ENCODE measurements at places on chromosomes 3 and 15. TPM values are rescaled to one million over a fixed set of nuclear protein-coding genes. Genes with fewer than 3 reads are reported as not detected.
A peak's percentile ranks its signal among the peaks of the same experiment; 100 is the strongest.

DNA sequence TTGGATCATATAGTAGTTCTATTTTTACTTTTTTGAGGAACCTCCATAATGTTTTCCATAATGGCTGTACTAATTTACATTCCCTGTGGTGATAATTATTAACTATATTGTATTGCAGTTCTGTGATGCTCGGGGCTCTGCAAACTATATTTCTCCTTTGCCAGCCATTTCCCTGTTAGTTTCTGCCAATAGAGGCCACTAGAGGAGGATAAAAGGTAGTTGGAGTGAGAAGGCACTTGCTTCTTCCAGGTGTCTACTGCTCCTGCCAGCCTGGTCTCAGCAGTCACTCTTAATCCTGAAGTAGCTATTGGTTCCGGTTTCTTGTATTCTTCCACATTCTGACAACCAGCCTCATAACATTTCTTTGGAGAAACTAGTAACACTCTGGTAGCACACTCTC is 233.9 kb upstream of the GBE1 start:
- no peak for DNase-seq

Gene LRRN1
- 22.6 TPM for total RNA-seq

GRCh38 chr3:139310474-139310933 is 33.3 kb upstream of the MRPS22 start:
- no peak for DNase-seq

DNA sequence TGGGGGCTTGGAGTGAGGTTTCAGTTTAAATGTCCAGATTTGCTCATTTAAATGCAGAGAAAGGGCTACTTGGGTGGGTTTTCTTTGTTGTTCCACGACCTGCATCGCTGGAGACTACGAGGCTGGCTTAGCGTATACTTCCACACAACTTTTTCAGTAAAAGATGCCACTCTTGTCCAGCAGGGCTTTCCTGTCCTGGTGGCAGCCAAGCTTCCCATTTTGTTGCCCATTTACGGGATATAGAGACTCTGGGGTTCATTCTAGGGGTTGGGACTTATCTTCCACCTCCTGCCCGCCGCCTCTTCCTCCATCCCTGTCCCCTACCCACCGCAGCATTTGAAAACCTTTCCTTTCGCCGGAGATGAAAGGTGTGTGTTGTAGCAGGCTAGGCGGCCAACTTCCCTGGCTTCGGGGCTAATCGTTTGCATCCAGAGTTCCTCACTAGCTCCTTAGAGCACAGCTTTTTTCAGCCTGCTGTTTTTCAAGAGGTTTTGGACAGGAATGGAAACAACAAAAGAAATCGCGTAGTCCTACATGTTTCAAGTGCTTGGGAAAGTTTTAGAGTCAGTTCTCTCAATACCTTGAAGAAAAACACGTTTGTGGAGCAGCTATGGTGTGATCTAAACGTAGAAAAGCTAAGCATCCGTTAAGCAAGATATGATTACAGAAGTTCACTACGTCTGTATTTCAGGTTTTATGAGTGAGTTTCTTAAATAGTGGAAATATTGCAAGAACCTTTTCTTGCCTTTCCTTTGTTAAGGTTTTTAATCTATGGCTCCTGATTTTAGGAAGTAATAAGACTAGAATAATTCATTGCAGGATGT is 843 bp downstream of the CHRNA5 start:
- peak; percentile 64 for DNase-seq

- no peak for DNase-seq
Measured at GRCh38 chr3:194797555-194798250, 112.0 kb downstream of the FAM43A start.

DNA sequence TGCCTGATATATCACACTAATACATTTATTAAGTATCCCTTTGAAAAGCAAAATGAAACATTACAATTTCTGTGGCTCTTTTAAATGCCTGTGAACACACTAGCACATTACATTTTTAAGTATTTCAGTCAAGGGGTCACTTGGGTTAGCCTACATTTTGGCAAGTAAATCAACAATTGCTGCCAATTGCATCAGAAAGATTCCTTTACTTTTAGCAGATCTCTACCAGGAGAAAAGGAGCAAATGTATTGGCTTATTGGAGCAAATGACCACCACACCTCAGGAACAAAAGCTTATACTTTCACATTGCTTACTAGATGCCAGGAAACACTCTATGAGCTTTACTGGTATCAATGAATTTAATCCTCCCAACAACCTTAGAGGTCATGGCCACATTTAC is 947.1 kb downstream of the FHIT start:
- no peak for DNase-seq

- no peak for DNase-seq
Measured at GRCh38 chr3:46504789-46505188, 7.0 kb downstream of the RTP3 start.

- DNase-seq: no peak
Measured at GRCh38 chr3:39750712-39751111, 58.7 kb upstream of the MYRIP start.

DNA sequence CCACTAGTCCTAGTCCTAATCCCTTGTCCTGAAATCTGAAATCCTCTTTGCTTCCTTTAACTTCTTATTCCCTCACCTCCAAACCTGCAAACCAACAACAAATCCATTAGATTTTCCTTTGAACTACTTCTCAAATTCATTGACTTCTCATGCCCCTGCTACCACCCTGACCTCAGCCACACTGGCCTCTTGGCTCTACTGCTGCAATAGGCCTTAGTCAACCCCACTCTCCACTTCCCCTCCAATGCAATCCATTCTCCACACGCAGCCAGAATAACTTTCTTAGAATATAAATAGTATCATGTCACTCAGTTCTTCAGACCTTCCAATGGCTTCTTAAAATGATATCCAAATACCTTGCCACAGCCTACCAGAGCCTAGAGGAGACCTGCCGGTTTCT is 131.1 kb upstream of the GADL1 start:
- no peak for DNase-seq

GRCh38 chr15:95840004-95840403 is 490.5 kb upstream of the NR2F2 start:
- no peak for DNase-seq

DNA sequence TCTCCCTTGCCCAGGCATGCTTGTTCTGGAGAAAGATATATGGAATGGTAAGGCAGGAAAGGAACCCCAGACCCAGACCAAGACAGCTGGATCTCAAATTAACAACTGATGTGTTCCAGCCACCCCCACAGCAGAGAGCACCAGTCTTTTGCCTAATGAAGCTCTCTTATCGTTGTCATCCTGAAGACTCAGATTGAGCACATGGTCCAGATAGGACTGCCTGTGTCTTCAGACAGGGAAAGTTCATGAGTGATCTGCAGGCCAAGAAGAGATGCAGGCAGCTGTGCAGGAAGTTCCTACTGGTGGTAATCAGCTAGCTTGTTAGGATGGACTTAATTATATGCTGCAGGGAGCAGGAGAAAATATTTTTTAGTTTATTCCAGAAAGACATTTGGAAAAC is 53.3 kb downstream of the PPP2R3A start:
- no peak for DNase-seq

DNA sequence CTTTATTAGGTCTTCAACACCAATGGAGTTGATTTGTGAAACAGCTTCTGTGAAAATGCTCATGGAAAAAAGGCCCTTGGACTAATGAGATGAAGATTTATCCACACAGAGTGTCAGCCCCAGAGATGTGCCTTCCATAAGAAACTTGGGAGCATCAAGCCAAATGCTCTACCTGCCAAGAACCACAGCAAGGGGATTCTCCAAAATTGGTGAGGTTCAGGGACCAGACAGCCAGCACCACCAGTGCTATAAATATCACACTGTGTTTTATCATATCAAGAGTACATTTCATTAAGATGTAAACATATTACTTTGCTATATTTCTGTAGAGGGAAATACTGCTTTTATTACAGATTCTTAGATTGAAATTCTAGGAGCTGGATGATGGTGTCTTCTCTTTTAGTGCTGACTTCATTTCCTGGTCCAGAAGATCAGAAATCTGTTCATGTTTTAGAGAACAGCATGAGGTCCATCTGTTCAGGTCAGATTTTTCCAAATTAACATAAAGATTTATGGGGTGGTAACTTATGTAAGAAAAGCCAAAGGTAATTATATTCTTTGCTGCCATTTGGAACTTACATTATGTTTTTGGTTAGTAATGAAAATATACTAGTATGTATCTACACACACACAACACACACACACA is 17.7 kb downstream of the SLC35G2 start:
- DNase-seq: no peak

- no peak for DNase-seq
Measured at GRCh38 chr3:51940648-51941462, 849 bp downstream of the RRP9 start.

DNA sequence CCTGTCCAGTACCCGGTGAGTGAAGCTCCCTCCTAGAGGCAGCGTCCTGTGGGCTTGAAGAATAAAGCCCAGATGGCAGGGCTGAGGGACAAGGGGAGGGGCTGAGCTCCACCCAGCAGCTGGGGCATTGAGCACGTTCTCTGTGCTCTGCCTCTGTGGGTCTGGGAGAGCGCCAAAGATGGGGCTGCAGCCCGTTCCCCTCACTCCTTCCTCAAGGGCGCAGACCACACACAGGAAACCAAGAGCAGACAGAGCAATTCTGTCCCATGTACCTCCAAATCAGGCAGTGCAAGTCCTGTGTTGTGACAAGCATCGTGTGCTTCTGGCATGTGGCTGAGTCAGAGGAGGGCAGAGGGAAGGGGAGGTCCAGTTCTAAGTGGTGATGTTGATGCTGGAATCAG is 15.7 kb upstream of the KIF23 start:
- DNase-seq: no peak

Gene GP9
- not detected for total RNA-seq

Gene NECTIN3
- 42.3 TPM for total RNA-seq

DNA sequence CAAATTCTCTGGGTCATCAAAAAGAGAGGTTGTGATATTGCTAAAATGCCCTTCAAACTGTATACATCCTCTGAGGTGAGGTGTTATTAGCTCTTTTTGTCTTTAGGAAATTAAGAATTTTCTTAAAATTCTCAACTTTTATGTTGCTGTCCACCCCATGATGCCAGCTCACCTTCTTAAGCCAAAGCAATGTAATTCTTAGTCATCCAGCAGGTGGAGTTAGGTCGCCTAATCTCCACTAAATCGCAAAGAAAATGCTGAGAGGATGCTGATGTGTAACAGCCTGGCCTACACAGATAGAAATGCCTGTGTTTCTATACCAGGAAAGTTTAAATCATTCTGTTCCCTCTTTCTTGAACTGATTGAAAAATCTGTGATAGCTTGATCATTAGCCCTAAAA is 770.2 kb upstream of the ALCAM start:
- peak; percentile 13 for DNase-seq

- DNase-seq: no peak
Measured at GRCh38 chr3:37700466-37701248, 161.0 kb upstream of the CTDSPL start.

Gene ETV5
- 51.1 TPM for total RNA-seq

Gene RPL4
- 5,862 TPM for total RNA-seq

Measured in H7 (cell line).